Ascending aorta (tissue), 2 donors: ENCODE measurements at places on chromosomes 4 and X.

GRCh38 chr4:137124278-137124932 lies 407.9 kb downstream of the PCDH18 start:
- no peak for DNase-seq

DNA sequence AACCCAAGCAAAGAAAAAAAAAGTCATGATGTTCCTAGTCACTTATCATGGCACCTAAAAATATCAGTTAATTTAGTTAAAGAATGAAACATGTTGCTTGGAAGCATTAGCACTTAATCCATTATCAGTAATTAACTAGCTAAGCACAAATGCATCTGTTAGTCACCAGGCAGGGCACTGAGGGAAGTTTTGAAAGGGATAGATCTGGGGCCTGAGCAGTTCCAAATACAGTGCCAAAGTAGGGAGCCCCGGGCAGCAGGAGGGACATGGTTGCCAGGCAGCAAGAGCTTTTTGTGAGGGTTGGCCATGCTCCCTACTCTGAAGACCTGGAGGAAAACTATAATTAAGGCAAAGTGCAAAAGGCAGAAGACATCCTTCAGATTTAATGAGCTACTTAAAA lies 62.0 kb downstream of the PHKA1 start:
- no peak for DNase-seq

DNA sequence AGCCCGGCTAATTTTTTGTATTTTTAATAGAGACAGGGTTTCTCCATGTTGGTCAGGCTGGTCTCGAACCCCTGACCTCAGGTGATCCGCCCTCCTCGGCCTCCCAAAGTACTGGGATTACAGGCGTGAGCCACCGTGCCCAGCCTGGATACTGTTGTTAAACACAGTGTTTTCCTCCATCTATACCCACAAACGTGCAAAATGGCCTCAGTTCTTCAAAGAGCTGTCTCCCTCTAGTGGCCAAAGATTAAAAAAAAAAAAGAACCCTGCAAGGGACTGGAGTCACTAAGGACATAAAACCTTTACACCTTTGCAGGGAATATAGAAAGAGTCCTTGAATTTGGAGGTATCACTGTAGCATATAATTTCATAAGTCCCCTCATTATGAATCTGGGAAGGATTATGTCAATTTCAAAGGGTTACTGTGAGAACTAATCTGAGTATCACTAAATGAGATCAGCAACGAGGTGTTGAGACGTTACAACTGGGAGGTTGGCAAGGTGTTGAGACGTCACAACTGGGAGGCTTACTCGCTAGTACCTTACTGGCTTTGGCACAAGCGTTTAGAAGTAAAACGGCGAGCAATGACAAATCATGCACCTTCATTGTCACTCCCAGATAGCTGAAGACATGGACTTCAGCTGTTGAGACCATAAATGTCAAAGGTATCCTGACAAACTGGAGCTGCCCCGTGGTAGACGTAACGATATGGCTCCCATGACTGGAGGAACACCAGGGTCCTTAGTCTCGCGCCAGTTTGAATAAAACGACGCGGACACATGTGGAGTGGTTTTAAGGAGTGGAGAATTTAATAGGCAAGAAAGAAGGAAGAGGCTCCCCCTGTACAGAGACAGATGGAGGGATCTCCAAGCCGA lies 33.4 kb upstream of the ENPP6 start:
- no peak for DNase-seq

GRCh38 chrX:125096469-125096868 lies 223.2 kb upstream of the TEX13C start:
- no peak for DNase-seq

DNA sequence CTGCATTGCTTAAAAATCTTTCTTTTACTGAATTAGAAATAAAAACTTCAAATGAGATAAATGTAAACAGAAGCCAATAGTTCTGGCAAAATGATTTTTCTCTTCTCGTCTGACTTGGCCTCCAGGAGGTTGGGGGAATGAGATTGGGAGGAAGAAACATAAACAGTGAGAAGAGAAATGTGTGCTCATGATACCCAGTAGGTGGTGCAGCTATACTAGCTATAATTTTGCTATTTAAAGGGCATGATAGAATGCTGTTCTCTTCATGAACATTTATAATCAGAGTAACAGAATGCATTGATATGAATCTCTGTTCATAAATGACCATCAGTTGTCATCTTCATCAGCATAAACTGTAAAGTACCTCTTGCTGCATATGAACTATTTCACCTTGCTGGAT lies 85.5 kb downstream of the TACR3 start:
- DNase-seq = no peak

- DNase-seq = peak; percentile 57
Measured at GRCh38 chr4:5992171-5992827, 25.9 kb downstream of the C4orf50 start.

GRCh38 chr4:106126062-106126461 lies 189.9 kb downstream of the TBCK start:
- no peak for DNase-seq

GRCh38 chr4:13633671-13634070 lies 6.1 kb upstream of the BOD1L1 start:
- no peak for DNase-seq

GRCh38 chrX:121581885-121582284 lies 534.5 kb downstream of the GLUD2 start:
- no peak for DNase-seq

DNA sequence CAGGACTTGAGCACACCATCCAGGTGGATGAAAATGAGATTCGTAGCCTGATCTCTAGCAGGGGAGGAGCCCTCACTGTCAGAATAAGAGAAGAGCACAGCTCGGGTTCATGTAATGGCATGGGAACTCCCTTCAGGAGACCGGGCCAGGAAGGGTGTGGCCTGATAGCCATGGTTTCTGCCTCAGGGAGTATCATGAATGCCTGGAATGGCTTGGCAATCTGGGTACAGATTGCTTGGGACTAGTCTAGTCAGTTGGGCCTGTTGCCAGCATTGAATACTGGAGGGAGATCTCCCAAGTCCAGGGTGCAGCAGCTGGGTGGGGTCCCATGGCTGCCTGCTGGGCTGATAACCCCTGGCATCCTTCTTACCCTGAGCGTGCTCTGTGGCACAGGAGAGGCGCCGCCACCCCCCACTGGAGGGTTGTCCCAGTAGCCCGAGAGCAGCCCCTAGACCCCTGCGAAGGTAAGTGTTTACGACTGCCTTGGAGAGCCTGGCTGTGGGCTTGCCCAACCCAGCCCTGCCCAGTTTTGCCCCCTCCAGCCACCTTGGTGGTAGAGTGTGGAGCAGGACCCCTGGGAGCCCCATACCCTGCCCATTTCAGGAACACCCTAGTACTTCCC lies 298.8 kb downstream of the TEX13A start:
- no peak for DNase-seq

DNA sequence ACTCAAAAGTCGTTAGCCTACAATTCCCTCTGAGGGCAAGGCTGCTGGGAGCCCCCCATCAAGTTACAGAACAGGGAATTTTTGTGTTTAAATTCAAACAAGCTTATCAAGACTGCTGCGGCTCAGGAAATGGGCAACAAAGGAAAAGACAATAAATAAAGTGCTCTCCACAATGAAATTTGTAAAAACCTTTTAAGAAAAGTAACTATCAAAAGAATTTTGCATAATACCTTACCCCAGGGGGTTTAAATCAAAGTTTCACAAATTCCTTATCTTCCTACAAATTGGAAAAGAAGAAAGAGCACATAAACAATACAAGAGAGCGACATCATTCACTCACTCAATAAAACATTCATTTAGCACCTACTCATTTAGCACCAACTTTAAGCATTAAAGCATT lies 97.9 kb upstream of the CCDC160 start:
- no peak for DNase-seq

GRCh38 chrX:115029869-115030570 lies 12.6 kb upstream of the IL13RA2 start:
- DNase-seq = no peak

DNA sequence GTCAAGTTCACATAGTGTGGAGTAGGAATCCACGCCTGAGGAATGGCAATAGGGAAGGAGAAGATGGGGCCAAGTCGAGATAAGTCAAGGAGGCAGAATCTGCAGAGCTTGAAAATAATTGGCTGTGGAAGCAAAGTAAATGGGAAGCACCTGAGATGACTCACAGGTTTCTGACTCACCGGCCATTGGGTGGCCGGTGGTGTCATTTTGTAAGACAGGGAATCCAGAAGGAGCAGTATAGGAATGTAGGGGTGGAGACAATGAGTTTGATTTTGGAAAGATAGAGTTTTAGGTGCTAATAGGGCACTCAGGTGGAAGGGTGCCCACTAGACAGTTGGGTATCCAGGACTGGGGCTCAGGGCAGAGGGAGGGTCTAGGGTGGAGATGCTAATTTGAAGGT lies 201.0 kb upstream of the MAMLD1 start:
- DNase-seq = no peak

DNA sequence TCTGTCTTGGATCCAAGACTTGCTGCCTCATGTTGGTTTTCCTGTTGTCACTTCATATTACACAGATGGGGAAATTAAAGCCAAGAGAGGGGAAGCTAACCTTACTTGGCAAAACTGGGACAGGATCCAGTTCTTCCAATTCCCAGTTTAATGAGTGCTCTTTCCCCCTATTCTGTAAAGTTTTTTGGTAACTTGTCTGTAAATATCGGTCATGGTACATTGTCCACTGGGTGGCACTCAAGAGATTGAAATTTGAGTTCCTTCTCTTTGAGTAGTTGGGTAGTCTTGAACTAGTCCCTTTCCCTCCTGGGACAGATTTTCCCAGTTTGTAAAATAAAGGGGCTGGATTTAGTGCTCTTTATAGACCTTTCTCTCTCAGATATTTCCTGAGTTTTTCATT lies 12.4 kb upstream of the EOLA2 start:
- no peak for DNase-seq

DNA sequence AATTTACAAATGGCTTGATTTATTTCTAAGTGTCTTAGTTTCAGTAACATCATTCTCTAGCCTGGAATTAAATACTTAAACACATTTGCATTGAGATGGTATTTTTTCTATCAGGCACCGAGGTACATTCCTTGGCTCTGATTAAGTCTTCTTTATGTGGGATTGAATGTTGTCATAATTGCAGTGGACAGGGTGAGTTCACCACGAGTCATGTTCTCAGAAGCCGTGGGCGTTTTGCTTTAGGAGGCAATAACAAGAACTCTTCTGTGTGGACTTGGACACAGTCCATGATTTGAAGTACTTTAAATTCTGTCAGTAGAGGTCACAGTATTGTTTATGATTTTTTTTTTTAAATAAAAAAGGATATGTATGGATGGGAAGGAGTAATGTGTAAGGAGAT lies 57.1 kb upstream of the EFHC2 start:
- DNase-seq = no peak

GRCh38 chrX:112147206-112147605 lies 64.6 kb upstream of the TRPC5 start:
- no peak for DNase-seq

DNA sequence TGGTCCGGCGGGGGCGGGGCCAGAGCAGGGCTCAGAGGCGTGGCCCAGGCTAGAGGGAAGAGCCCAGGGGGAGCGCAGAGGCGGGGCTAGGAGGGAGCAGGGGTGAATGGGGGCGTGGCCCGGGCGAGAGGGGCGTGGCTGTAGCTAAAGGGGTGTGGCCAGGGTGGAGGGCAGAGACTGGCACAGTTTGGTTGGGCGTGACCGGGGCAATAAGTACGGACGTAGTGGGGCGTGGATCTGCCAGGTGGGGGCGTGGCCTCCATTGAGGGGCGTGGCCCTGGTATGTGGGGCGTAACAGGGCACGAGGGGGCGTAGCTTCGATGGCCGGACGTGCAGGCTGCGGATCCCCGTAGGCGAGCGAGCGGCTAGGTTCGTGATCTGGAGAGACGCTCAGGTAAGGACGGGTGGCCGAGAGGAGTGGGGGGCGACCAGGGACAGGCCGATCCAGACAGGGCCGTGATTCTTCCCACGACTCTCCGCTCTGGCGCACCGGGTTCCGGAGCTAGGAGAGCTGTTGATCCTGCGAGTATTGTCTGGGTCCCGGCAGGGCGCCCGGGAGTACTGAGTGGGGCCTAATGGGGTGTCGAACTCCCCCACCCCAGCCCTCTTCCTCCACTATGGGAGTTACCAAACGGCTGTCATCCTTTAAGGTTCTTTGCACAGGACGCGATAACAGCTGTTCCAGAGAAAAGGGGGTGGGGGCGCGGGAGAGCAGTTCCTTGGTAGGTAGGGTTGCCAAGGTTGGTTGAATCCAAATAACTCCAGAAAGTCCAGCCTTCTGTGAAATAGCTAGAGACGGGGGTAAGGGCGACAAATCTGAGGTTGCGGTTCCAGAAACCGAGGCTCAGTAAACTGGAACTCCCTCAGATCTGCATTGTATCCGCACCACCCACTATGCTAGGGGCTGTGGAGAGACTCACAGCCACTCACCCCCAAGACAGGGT lies at the start of gene CA5B:
TSS of gene CA5B (plus strand) at position 312 of the 944 bp plus-strand sequence. CDS start 11,754 bp downstream, outside the sequence.
- peak; percentile 85 for DNase-seq

DNA sequence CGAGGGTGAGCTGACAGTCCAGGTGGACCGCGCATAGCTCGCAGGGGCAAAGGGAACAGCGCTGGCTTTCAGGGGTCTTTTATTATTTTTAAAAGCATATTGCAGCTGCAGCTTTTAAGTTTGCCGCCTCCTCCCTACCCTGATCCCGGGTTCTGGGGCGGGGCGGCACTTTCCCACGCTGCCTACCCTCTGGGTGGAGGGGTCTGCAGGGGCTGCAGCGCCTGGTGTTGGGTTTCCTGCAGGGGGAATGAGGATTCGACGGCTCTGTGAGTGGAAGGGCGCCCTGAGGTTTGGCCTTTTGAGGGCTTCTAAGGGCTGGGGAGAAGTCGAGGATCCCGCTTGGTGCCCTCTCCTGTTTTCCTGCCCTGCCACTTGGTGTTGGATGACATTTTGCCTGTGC lies 80.7 kb upstream of the SCML1 start:
- no peak for DNase-seq

- no peak for DNase-seq
Measured at GRCh38 chr4:101050837-101051205, 296.5 kb downstream of the PPP3CA start.

- no peak for DNase-seq
Measured at GRCh38 chr4:48024522-48024921, 8.0 kb downstream of the NIPAL1 start.

DNA sequence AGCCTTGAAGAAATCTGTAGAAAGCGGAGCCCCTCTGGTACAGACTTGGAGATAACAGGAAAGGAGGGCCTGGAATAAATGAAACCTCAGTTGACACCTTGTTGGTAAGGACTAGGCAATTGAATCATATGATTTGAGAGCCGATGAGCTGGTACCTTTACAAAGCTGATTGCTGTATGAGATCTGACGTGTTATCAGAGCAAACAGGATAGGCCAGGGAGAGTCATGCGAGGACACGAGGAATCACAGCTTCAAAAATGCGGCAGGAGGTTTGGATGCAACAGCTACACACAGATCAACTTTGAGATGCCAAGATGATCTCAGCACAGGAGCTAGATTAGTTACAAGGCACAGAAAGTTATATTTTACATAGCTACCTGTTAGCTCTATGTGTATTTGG lies 7.4 kb upstream of the SLC10A4 start:
- no peak for DNase-seq

- no peak for DNase-seq
Measured at GRCh38 chr4:5894266-5894665, 1.4 kb upstream of the CRMP1 start.

GRCh38 chr4:147787204-147787603 lies 55.3 kb downstream of the ARHGAP10 start:
- no peak for DNase-seq
